Tibial artery (tissue), 4 donors: ENCODE measurements at places on chromosomes 12 and 14.

GRCh38 chr12:23909551-23909950 is 39.9 kb downstream of the SOX5 start:
- DNase-seq, result no peak

DNA sequence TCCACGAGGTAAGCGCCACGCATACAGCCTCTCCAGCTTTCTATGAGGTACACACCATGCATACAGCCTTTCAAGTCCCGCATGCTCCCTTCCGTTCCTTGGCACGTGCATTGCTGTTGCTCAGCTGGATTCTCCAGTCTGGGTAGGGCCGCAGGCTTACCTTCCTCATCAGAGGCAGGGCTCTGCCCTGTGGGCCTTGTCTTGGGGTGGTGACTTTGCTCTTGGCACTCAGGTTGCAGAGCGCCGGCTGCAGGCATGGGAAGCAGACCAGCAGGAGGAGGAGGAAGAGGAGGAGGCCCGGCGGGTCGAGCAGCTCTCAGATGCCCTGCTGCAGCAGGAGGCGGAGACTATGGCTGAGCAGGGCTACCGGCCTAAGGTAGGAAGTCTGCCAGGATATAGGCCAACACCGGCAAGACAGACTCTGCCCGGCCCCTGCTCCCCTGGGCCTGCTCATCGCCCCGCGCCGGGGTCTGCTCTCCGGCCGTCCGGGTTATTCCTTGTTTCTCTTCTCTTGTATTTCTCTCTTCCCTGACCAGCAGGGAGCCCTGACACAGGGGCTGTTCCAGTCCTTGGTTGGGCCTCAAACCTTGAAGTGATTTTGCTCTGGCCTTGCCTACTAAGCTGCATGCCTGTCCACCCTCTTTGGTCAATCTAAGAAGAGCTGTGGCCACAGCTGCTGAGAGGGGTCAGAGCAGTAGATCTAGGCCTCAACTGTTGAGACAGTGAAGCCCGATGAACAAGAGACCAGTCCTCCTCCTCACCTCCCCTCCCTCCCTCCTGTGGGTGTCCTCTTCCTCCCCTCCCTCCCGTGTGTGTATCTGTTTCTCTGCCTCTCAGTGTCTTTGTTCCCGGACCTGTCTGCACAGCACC is 15.3 kb downstream of the TCHP start:
- no peak for DNase-seq

GRCh38 chr12:57899010-57899662 is 42.2 kb upstream of the ATP23 start:
- DNase-seq, result peak; percentile 60

DNA sequence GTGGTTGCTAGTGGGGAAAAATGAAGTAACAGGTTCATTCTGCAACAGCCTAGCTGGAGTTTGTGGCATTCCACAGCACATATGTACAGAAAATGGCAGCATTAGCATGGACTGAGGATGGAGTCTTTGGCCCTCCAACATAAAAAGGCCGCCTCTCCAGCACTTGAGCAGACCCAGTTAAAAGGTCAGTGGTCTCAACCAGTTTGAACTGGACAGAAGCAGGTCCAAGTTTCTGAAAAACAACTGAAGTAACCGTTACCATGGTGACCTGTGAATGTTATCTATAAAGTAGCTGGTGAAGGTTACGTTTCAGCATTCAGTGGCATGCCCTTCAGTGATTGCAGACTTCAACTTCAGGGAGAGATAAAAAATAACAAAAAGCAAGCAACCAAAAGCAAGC is 34.1 kb upstream of the OR10AD1 start:
- no peak for DNase-seq

DNA sequence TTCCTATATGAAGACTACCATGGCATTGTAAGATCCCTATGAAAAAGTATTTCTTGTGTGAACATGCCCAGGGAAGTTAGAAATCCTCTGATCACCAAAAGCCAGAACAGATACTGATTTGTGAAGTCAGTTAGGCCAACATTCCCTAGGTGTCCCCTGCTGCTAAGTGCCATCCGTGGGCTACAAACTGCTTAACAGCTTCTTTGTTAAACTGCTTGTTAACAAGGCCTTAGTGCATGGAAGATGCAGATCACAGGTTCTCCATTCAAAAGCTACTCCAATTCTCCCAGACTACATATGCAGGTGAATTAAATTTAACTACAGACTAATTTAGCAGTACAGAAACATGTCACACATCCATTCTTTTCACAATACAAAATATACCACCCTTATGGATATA is 108.2 kb downstream of the PRICKLE1 start:
- no peak for DNase-seq

- DNase-seq, result no peak
Observed at GRCh38 chr12:127742231-127742630, 524.7 kb upstream of the TMEM132C start.

DNA sequence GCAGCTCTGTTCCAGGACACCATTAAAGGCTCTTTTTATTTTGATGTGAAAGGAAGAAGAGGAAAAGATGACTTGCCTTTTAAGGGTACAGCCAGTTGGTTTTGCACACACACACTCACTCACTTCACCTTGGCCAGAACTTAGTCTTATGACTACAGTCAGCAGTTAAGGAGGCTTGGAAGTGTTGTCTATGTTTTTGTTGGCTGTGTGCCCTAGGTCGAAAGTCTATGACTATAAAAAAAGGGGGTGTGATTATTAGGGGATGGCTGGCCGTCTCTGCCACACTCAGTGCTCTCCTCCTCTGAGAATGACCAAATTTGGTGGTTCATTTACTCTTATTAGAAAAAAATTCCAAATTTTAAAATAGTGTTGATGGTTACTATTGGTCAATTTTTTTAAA is 139.5 kb upstream of the OTX2 start:
- DNase-seq, result no peak
